ENCODE measurements at places on chromosomes 5 and 9.
A peak's percentile ranks its signal among the peaks of the same experiment; 100 is the strongest.

DNA sequence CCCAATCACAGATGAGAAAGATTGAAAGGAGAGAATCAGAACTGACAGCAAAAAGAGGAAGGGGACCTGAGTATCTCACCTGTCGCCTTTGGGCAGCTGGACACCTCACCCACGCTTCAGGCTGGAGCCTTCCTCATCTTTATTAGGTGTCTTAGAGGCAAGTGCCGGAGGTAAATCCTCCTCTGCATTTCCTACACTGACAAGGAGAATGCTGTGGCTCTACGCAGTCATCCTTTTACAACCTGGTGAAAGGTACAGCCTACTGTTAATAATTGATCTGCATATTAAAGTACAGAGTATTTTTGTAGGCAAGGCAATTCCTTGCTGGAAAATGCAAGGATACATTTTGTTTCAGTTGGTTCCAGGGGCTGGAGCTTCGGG lies 34.8 kb downstream of the PRLR start:
- peak; percentile 44 for DNase-seq

DNA sequence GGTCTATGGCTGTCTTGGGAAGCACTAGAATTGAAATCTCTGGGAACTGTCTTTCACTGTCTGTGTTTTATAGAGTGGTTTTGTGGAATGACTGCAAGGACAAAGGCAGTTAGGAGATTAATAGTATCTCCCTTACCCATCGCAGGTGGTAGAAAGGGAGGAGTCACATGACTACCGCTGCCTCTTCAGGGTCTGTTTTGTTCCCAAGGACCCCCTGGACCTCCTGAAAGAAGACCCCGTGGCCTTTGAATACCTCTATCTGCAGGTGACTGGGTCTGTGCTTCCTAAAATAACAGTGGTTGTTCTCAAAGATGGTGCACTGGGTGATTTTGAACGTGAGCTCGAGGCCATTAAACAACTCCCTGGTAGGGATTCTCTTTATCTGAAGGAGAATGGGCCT lies 22.8 kb upstream of the TRMT10B start:
- DNase-seq: no peak

DNA sequence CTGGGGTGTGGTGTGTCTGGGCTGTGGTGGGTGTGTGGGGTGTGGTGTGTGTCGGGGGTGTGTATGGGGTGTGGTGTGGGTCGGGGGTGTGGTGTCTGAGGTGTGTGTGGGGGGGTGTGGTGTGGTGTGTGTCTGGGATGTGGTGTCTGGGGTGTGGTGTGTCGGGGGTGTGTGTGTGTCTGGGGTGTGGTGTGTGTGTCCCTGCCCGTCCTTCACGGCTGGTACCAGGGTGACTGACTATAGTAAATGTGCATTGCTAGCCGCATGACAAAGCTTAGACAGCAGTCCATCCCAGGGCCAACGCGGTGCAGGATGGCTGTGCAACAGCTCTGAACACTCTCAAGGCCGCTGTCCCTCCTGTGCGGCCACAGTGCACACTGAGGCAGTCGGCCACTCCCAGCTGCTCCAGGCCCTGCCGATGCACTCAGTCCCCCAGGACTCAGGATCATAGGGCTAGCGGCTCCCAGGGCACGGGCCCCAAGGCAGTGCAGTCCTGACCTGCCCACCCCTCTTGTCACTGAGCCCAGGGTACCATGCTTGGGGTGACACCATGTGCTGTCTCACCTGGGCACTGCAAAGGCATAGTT lies 54.0 kb downstream of the SECISBP2 start:
- DNase-seq: no peak

GRCh38 chr9:92668746-92669526 lies 995 bp downstream of the IPPK start:
- peak; percentile 73 for DNase-seq

DNA sequence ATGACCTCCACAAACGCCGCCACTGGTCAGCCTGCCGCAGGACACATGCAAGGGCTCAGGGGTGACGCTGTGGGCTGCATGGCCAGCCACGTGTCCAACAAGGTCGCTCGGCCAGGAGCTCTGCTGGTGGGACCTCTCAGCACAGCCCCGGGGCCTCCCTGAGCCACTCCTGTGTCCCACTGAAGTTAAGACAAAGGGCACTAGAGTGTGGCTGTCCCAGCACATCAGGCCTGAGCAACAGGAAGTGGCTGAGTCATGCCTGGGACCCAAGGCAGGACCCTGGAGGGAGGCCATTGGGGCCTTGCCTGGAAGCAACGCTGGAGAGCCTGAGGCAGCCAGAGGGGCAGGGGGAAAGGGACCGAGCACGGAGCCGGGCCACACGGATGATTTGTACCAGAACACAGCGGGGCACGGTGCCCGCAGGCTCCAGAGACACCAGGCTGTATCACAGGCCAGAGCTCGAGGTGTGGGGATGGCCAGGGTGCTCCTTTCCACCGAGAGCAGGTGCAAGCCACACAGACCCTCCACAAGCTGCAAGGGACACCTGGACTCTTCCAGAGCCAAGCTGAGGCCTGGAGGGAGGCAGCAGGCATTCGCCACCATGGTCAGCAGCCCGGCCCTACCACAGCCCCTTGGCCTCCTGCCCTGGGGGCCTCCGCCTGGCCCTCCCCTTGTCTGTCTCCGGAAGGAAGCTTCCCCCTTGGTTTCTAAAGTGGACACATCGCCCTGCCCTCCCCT lies 6.5 kb upstream of the TMEM210 start:
- peak; percentile 44 for DNase-seq

DNA sequence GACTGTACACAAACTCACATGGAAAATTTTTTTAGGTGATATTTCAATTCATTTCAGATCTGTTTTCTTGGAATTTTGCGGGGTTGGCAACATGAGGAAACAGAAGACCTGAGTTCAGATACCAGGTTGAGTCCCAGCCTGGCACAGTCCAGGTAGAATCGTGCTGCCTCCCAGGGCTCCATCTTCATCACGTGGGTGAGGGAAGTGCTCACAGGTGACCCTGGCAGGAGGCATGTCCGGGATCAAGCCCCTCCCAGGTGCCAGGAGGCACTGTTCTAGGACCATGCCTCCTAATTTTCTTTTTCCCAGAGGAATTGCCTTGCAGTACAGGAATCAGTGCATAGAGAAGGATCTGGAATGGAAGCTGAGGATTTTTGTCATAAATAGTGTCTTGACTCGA lies 318.3 kb upstream of the IRX4 start:
- no peak for DNase-seq

- peak; percentile 2 for DNase-seq
These were observed 1158.0 kb downstream of the MAT2B start for GRCh38 chr5:164663198-164663989.

GRCh38 chr9:91628892-91629291 lies 205.3 kb upstream of the NFIL3 start:
- no peak for DNase-seq

DNA sequence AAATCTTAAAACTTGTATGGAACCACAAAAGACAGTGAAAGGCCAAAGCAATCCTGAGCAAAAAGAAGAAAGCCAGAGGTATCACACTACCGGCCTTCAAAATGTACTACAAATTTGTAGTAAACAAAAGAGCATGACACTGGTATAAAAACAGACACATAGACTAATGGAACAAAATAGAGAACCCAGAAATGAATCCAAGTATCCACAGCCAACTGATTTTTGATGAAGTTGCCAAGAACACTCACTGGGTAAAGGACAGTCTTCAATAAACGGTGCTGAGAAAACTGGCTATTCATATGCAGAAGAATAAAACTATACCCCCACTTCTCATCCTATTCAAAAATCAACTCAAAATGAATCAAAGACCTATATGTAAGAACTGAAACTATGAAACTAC lies 390.1 kb downstream of the PRELID2 start:
- no peak for DNase-seq

GRCh38 chr5:178293400-178293799 lies 60.8 kb upstream of the PHYKPL start:
- DNase-seq: no peak

- peak; percentile 69 for DNase-seq
These were observed 4.0 kb upstream of the MYORG start for GRCh38 chr9:34380511-34381315.

DNA sequence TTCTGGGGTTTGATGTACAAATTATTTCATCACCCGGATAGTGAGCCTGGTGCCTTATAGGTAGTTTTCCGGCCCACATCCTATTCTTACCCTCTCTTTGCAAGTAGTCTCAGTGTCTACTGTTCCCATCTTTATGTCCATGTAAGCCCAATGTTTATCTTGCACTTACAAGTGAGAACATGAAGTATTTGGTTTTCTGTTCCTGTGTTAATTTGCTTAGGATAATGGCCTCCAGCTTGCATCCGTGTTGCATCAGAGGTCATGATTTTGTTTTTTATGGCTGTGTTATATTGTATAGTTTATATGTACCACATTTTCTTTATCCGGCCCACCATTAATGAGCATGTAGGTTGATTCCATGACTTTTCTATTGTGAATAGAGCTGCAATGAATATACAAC lies 136.5 kb downstream of the PRR16 start:
- DNase-seq: no peak

DNA sequence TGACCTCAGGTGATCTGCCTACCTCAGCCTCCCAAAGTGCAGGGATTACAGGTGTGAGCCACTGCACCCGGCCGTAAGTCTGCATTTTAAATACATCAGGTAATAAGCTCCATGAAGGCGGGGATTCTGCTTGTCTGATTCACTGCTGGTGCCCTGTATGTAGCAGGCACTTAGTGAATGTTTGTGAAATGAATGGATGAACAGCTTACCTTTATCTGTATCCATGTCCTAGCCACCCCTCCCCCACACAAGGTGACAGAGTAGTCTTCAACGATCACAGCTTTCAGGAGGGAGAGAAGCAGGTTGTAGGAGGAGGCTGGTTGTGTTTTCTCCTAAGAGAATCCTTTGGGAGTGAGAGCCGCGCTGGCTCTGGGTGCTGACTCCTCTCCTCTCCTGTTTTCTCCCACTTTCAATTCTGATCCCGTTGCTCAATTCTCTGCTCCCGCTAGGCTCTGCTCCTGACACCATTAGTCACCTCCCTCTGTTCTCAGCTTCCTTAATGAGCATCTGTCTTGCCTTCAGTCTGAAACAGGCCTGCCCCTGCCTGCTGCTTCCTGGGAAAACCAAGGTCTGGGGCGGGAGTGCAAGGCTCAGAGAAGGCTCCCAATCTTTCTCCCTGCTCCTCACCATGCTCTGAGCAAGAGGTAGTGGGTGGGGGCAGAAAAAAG lies 88.8 kb upstream of the CTNNA1 start:
- peak; percentile 73 for DNase-seq

DNA sequence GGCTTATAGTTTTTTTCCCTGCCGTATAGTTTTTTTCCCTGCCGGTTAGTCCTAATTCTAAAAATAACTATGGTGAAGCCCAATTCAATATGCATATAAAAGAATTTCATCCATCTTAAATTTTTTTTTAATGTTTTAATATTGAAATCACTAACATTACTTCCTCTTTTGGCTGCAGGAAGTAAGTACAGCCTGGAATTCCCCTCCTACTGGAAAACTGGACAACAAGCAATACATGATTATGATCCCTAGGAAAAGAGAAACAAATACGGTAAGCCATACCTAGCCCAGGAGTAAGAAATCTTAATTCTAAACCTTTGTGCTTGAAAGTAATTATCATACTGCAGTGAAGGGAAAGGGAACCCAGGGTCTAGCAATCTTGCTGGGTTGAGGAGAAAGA lies 119.0 kb downstream of the NR3C1 start:
- DNase-seq: peak; percentile 20

GRCh38 chr5:139374909-139375308 lies 8.2 kb downstream of the SLC23A1 start:
- no peak for DNase-seq

GRCh38 chr5:173895401-173896165 lies 7.4 kb downstream of the CPEB4 start:
- no peak for DNase-seq

DNA sequence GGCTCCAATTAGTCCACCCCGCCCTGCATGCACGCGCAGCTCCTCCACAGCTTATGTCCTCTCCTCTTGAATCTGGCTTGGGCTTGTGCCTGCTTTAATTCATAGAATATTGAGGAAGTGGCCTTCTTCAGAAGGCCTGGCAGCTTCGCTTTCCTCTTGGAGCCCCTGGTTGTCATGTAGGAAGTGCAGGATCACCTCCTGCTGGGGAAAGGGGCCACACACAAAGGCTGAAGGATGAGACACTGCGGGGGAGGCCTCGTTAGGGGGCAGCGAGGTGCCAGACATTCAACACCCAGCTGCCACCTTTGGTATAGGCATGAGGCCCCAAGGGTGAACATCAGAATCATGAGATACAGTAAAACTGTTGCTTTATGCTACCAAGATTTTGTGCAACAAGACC lies 2.7 kb upstream of the CNOT6 start:
- DNase-seq: no peak

GRCh38 chr9:128142596-128142995 lies 6.7 kb upstream of the LCN2 start:
- no peak for DNase-seq

DNA sequence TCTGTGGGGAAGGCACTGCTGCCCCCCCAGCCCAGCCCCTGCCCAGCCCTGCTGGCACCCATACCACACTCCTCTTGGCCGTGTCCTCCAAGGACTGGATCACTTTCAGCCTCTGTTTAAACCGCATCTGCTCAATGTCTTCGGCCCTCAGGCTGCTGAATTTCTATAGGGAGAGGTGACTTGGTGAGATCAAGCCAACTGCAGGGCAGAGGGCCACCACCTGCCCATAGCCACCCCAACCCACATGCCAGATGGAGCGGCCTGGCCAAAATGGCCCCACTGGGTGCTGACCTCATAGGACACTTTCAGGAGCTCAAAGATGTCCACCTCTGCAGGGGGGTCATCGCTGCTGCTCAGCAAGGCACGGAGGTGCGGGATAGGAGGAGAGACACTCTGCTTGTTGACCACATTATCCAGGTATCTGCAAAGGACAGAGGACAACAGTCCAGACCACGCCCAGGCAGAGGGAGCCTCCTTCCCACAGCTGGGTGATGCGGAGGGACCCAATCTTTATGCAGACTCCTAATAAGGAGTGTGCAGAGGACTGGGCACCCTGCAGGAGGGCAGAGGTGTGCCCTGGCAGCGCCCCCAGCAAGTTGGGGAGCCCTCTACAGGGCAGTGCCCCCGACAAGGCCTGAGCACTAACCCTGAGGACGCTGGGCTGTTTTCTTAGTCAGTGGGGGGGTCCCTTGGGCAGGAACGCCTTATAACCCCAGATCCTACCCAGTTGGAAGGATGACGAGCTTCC lies 14.4 kb upstream of the MRNIP start:
- no peak for DNase-seq

DNA sequence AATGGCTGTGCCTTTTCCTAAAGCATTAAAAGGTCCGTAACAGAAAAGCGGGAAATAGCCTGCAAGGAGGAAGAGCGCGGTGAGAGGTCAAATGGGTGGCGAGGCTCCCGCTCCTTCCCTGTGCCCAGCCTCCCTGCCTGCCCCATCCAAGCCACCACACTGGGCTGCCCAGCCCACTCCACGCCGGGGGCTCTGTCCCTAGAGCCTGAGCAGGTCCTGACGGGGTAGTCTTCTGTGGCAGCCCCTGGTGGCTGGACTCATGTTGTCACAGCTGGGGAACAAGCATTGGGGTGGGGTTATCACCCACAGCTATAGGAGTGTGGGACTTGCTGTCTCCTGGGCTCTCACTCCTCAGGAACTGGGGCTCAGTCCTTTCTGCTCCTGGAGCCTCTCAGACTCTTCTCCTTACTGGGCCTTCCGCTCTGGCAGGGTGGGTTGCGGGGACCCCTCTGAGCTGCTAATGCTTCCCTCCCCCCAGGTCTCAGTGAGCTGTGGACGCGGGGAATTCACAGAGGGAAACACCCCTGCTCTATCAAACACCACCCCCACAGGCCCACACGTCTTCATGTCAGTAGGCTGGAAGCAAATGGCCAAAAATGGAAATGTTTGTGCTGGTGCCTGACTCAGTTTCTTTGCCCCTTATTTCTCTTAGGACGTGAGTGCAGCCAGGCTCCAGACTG lies 152.4 kb upstream of the PHYKPL start:
- no peak for DNase-seq

GRCh38 chr9:22529426-22530199 lies 83.0 kb downstream of the DMRTA1 start:
- peak; percentile 24 for DNase-seq

GRCh38 chr5:8907168-8907868 lies 638.6 kb downstream of the SEMA5A start:
- peak; percentile 91 for DNase-seq
